ENCODE measurements at places on chromosomes 7 and 10.

DNA sequence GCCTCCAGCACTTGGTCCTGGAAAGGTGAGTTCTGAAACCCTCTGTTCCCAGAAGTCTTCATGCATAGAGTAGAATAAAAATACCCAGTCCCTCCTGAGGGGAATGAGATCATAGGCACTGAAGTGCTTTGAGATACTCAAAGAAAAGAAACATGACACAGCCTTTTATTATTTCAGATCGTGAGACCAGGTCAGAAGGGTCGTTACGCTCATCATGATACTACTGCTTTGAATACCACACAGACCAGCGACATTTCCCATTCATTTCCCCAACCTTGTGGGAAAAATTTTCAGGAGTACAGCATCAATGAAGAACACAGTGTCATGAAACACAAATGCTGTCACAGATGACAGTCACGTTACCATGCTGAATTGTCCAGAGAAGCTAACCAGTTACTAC is 15.0 kb downstream of the CLRN3 start:
- DNase-seq = no peak

GRCh38 chr10:58734116-58734515 is 221.4 kb downstream of the BICC1 start:
- DNase-seq = no peak

DNA sequence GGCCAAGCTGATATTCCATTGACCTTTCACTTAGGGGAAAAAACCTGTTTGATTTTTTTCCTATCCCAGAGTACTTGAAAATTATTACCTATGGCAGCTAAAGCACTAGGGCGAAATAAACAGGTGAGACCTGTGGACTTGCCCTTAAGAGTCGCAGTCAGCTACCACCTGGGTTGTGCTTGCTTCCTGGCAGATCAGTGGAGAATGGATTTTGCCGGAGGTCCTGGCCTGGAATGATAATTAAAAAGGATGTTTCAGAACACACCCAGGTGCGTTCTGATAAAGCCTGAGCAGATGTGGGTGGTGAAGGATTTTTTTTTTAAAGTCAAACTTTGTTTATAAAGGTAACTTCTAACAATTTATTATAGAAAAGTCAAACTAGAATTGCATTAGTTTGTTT is 59.1 kb downstream of the AUTS2 start:
- no peak for DNase-seq

DNA sequence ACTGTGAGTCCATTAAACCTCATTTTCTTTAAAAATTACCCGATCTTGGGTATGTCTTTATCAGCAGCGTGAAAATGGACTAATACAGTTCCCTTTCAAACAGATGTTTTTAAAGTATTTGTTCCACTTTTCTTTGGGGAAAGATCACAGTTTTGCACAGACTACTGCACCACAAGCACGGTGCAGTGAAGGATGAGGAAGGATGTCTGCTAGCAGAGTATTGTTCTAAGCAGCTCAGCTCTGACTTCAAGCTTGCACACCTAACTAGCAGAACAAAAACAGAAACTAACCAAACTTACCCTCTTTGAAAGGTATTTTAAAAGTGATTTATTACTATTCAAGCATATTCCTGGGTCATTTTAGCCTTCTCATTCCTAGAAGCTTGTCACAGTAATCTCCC is 20.0 kb downstream of the THNSL1 start:
- DNase-seq = no peak

DNA sequence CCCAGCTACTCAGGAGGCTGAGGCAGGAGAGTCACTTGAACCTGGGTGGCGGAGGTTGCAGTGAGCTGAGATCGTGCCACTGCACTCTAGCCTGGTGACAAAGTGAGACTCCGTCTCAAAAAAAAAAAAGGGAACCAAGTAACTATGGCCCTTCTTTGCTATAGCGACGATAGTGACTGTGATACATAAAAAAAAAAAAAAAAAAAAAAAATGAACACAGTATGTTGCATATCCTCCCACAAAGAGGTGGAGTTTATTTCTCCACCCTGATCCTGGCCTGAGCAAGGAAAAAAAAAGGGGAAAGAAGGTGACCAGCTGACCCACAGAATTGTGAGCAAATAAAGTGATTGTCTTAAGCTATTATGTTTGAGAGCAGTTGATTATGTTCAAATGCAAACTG is 42.3 kb upstream of the STEAP1B start:
- no peak for DNase-seq

DNA sequence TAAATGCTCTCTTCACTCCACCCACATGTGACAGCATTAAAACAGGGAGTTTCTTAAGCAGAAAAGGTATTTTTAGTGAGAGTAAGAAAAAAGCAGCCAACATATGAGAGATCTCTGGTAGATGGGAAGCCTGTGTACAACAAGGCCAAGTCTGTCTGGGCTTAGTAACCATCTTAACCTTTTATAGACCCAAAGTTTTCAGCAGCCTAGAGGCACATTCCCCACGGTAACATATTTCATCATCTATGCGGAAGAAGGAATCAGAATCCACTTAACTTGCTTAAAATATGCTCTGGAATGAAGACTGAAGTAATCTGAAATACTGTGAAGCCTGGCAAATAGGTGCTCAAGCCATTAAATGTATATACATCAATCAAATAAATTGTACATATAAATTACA is 127.8 kb downstream of the RAPGEF5 start:
- no peak for DNase-seq

DNA sequence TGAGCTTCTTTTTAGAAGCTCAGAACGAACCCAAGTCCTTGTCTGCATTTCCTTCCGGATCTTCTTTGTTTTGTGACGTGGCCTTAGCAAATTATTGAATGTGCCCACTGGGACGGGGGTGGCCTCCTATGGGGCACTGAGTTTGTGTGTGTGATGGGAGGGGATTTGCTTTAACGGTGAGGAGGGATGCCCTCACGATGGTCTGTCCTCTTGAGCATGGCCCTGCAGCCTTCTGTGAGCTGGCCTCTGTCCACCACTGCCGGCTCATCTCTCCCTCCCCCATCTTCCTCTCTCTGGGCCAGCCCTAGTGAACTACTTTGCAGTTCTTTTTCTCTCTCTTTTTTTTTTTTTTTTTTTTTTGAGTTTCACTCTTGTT is 62.9 kb upstream of the MKRN1 start:
- no peak for DNase-seq

DNA sequence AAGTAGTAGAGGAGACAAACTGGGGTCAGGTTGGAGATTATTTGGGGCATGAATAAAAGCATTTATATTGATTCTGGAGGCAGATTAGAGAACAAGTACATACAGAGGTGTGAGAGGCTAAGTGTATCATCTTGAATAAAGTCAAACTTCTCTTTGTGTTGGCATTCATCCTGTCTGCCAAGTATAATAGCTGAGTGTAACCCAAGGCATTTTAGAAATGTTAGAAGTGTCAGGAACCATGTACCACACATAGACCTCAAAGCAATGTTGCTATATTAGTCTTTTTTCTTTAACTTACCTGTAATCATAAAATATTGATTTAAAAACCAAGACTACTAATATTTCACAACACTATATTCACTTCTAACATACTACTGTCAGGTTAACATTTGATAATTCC is 56.2 kb upstream of the LRRTM3 start:
- DNase-seq = no peak

GRCh38 chr7:30093420-30093952 is 41.3 kb upstream of the MTURN start:
- DNase-seq = no peak

DNA sequence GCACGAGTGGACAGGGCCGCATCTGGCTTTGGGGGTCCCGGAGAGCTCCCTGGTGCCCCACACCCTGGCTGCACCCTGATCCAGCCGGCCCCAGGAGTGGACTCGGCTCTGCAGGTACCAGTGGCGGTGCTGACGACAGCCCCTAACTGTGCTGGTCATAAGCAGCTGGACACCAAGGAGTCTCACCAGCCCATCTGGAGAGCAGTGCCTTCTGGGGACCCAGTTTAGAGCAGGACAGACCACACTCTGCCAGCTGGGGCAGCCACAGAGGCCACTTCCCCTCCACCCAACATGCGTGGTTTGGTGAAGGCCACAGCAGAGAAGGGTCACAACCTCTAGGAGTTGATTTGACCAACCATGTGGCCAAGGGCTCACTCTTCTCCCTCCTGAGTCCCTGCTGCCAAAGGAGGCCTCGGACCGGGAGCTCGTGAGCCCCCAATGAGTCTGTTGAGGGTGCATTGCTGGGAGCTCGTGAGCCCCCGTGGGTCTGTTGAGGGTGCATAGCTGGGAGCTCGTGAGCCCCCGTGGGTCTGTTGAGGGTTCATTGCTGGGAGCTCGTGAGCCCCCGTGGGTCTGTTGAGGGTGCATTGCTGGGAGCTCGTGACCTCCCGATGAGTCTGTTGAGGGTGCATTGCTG is 16.0 kb upstream of the INPP5A start:
- no peak for DNase-seq

GRCh38 chr10:20885678-20886077 is 11.4 kb downstream of the NEBL start:
- DNase-seq = no peak

DNA sequence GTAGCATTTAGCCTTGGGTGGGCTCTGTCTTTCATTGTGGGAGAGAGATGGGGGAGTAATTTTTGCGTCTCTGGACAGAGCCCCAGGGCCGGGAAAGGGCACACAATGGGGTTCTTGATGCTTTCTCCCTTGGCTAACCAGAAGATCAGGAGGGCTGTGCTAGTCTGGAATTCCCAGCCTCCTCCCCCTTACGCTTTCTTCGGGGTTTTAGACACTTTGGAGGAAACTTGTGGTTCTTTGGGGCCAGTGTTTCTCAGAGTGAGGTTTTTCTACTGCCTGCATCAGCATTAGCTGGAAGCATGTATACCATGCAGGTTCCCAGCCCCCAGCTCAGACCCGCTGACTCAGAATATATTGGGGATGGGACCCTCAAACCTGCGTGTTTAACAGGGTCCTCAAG is 7.0 kb downstream of the NEURL1 start:
- no peak for DNase-seq

- DNase-seq = no peak
Measured at GRCh38 chr10:49184642-49185111, 3.5 kb downstream of the TMEM273 start.

DNA sequence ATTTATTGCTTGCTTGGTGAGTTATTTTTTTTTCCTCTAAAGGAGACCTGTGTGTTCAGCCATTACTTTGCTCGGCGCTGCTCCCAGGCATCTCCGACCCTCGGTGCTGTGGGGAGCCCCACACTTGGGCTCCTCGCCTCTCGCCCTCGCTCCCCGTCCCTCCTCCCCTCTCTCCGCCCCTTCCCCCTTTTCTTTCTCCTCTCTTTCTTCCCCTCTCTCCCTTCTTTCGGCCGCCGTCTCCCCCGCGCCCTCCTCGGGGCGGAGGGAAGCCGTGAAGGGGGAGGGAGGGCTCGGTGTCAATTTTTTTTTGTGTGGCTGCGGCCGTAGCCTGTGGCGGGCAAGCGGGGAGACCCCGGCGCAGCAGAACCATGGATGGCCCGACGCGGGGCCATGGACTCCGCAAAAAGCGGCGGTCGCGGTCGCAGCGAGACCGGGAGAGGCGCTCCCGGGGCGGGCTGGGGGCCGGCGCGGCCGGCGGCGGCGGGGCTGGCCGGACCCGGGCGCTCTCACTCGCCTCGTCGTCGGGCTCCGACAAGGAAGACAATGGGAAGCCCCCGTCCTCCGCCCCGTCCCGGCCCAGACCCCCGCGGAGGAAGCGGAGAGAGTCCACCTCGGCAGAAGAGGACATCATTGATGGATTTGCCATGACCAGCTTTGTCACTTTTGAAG is 1.1 kb downstream of the AUTS2 start:
- no peak for DNase-seq

GRCh38 chr7:39540320-39540719 is 25.9 kb upstream of the YAE1 start:
- no peak for DNase-seq

- no peak for DNase-seq
Measured at GRCh38 chr7:146321301-146321700, 204.7 kb downstream of the CNTNAP2 start.

- DNase-seq = no peak
Measured at GRCh38 chr7:121953601-121954000, 80.6 kb downstream of the PTPRZ1 start.

- DNase-seq = no peak
Measured at GRCh38 chr10:71216363-71216695, 4.0 kb downstream of the UNC5B start.

- no peak for DNase-seq
Measured at GRCh38 chr7:150432915-150433892, 17.2 kb upstream of the GIMAP8 start.

DNA sequence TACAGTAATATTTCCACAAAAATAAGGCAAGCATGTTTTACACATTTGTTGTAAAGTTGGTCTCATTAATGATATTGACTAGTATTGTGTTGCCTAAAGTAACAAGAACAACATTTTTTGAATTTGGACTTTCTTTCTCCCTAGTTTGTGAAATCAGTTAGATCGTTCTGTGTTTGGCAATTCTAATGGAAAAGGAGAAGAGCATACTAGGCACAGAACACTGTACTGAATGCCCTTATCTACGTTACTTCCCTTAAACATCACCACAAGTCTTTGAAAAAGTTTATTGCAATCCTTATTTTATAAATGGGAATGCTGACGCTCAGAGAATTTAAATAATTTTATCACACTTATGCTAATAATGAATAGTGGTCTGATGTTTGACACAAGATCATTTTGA is 372.2 kb downstream of the EXOC4 start:
- DNase-seq = no peak

DNA sequence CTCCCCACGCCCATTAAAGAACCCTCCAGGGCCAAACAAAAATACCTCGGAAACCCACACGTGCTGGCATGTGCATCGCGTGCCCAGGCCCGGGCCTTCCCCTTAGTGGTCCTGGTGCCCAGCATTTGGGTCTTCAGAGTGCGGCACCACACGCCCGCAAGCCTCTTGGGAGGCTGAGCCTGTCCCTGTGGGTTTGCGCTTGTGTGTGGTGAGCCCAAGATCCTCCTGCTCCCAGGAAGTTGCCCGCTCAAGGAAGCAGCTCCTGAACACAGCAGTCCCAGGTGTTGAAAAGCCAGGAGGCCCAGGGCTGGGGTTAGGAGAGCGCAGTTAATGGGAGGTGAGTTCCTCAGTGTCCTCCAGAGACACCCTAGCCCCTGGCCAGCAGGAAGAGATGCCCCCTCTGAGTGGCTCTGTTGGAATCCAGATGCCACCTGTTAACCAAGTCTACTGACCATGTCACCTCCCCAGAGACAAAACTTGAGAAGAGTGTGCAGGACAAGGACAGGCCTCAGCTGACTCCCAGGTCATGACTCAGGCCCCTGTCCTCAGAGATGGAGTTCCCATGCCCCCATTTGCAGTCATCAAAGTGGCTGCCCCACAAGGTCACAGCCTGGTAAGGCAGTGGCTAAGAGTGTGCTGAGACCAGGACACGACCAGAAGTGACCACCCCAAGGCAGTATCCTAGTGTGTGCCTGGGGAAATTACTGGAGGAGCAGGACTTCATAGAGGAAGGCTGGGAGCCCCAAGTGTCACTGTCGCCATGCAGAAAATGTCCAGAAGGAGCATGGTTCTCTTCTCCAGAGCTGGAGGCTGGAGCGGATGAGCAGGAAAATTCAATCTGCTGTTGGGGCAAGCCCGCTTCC is 5.2 kb downstream of the FZD9 start:
- no peak for DNase-seq

DNA sequence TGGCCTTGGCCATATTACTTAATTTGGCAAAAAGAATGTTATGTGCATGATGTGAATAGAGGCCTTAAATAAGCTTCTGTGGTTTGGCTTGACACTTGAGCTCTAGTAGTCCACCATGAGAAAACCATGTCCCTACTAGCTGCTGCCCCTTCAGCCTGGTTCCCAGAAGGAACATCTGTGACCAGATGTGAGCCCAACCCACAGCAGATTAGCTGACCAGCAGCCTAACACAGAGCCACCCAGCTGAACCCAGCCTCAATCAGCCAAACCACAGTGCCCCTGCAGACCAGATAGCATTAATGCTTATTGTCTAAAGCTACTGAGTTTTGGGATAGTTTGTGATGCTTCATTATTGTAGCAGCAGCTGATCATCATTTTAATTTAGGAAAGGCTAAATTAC is 16.6 kb downstream of the JAZF1 start:
- DNase-seq = no peak
